NCI-H345 (cell line): ENCODE measurements at places on chromosomes 13 and 19.
A peak's percentile ranks its signal among the peaks of the same experiment; 100 is the strongest.

GRCh38 chr13:73479351-73479750 is 420.5 kb downstream of the KLF5 start:
- no peak for DNase-seq

DNA sequence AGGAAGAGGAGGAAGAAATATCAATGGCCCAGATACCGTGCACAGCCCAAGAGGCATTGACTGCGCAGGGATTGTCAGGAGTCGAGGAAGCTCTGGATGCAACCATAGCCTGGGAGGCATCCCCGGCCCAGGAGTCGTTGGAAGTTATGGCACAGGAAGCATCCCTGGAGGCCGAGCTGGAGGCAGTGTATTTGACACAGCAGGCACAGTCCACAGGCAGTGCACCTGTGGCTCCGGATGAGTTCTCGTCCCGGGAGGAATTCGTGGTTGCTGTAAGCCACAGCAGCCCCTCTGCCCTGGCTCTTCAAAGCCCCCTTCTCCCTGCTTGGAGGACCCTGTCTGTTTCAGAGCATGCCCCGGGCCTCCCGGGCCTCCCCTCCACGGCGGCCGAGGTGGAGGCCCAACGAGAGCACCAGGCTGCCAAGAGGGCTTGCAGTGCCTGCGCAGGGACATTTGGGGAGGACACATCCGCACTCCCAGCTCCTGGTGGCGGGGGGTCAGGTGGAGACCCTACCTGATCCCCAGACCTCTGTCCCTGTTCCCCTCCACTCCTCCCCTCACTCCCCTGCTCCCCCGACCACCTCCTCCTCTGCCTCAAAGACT is 36.0 kb downstream of the KEAP1 start:
- no peak for DNase-seq

- DNase-seq = no peak
These were observed 830 bp downstream of the MICOS13 start for GRCh38 chr19:5679289-5680083.

- no peak for DNase-seq
These were observed 18.6 kb downstream of the CAPN12 start for GRCh38 chr19:38725469-38726283.

DNA sequence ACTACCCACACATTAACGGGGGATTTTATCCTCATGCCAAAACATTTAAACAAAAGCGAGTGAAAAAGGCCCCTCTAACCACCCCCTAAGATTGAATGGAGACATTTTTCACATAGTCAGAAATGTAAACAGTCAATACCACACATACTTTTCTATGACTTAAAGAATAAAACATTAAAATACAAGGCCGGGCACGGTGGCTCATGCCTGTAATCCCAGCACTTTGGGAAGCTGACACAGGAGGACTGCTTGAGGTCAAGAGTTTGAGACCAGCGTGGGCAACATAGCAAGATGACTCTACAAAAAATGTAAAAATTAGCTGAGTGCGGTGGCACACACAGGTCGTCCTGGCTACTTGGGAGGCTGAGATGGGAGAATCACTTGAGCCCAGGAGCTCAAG is 47.3 kb downstream of the MPHOSPH8 start:
- DNase-seq = no peak

- peak; percentile 79 for DNase-seq
These were observed 144.1 kb upstream of the MIR17HG start for GRCh38 chr13:91203430-91203829.
